Glomerular endothelial cell (primary cell): ENCODE measurements at places on chromosomes 12 and 14. TPM values are rescaled to one million over a fixed set of nuclear protein-coding genes. Genes with fewer than 3 reads are reported as not detected.

Gene NKX2-8
- total RNA-seq = not detected in 2 replicates

Gene MMP17
- 24.3 and 26.6 TPM in 2 replicates for total RNA-seq

DNA sequence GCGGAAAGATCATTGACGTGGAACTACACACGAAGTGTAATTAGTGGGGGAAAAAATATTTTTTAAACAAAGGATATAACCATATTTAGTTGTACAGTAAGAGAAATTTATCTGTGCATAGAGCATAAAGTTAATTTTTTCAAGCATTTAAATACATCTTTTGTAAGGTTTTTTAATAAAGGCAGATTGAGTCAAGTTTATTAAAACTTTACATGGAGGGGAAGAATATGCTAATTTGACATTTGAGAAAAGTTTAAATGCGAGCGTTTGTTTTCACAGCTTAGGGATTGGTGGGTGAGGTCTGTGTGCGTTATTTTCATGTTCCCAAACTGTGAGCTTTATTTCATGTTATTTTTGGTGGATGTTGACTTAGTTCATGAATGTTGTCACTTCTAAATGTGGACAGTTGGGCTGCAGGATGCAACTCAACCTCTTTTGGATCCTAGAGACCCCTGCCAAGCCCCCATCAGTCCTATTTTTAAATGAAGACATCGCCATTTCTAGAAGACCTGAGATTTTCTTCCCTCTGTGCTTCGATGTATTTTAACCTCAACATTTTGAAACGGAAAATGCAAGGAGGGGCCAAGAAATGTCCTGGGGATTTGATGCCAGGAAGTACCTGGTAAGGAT lies 32.3 kb downstream of the BRI3BP start:
- DNase-seq = no peak

- DNase-seq = no peak
Measured at GRCh38 chr14:54609576-54609975, 42.6 kb downstream of the SAMD4A start.

GRCh38 chr14:24382064-24382371 lies 14.0 kb downstream of the NFATC4 start:
- DNase-seq = no peak

DNA sequence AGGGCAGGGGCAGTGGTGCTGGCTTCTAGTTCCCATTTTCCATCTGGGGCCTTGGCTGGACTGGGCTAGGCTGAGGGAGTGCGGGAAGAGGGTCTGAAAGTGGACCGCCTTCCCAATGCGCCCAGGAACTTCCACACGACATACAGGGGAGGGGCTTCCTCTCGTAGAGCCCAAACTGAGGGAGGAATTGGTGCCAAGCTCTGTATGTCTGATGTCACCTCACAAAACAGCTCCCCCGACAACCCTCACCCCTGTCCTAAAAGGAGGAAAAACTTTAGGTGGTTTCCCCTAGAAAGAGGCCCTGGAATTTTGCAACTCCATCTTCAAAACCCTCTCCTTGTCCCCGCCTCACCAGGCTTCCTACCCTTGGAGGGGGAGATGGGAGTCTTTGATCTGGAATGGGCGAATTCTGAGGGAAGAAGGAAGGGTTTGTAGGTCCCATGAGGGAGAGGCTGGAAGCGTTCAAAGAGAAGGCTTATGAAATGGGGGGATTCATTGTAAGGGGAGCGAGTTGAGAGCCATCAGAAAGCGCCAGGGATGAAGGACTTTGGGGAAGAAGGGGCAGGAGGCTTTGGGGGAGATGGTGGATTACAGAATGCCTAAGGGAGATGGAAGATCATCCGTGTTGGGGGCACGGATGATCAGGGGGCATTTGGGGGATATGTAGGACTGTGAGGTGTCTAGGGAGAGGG lies 844 bp downstream of the GLTP start:
- no peak for DNase-seq

GRCh38 chr12:52395761-52396434 lies 10.2 kb downstream of the KRT82 start:
- DNase-seq = no peak

DNA sequence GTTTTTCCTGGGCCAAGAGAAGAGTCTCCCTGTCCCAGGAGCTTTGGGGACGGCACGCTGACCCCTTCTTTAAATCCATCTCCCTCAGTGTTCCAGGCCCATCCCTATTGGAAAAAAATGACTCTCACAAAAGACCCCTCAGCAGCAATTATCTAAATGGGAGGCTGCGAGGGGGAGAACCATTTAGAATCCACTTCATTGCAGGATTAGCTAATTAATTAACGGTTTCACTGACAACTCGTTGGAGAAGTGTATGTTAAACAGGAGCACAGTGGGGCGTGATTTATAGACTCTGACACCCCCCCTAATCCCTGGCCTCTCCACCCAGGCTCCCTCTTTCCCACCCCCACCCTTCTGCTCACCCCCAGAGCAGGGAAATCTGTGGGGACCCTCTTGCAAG lies 162.8 kb upstream of the LHX5 start:
- no peak for DNase-seq
